ENCODE measurements at places on chromosomes 11 and 22.

GRCh38 chr11:61838501-61838900, 10.4 kb downstream of the FADS2 start:
- DNase-seq: no peak

DNA sequence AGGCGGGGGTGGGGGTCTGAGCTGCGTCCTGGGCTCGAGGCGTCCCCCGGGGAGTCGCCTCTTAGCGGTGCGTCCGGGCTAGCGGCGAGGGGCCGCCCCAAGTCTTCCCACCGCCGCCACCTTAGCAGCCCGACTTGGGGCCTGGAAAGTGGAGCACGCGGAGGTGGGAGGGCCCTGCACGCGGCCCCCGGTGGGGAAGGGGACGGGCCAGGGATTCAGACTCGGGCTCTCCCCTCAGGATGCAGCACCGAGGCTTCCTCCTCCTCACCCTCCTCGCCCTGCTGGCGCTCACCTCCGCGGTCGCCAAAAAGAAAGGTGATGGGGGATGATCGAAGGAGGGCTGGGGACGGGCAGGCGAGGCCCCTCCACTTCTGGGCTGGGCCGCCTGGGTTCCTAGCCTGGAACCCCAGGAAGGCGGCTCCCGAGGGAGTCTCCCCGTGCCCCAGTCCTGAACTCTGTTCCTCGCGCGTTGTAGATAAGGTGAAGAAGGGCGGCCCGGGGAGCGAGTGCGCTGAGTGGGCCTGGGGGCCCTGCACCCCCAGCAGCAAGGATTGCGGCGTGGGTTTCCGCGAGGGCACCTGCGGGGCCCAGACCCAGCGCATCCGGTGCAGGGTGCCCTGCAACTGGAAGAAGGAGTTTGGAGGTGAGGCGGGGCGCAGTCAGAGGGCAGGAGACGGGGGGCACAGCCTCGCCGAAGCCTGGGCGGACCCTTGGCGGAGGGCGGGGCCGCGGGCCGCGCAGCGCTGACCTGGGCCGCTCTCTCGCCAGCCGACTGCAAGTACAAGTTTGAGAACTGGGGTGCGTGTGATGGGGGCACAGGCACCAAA, 563 bp downstream of the MDK start:
- DNase-seq: no peak

DNA sequence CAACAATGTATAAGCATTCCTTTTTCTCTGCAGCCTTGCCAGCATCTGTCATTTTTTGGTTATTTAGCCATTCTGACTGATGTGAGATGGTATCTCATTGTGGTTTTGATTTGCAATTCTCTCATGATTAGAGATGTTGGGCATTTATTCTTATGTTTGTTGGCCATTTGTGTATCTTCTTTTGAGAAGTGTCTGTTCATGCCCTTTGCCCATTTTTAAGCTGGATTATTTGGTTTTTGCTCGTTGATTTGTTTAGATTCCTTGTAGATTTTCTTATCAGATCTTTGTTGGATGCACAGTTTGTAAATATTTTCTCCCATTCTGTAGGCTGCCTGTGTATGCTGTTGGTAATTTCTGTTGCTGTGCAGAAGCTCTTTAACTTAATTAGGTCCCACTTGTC, 259.6 kb upstream of the SESN3 start:
- no peak for DNase-seq

DNA sequence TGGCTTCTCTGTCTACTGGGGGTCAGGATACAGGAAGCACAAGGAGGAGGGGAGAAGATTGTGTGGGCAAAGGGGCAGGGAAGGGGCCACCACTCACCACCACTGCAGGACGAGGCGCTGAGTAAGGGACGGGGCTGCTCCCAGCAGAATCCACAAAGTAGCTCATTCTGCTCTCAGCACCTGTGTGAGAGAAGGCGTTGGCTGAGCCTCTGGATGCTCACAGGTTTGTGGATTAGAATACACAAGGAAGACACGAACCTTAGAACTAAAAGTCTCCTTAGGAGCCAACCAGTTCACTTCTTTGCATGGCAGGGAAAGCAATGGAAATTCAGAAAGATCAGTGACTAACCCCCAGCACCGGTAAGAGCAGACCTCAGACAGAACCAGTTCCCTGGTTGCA, 14.4 kb downstream of the ETS1 start:
- no peak for DNase-seq

GRCh38 chr11:69374946-69375310, 81.0 kb downstream of the MYEOV start:
- DNase-seq: no peak

- DNase-seq: peak; percentile 43
Measured at GRCh38 chr11:125874556-125875124, 12.8 kb upstream of the HYLS1 start.

- DNase-seq: no peak
Measured at GRCh38 chr11:100872951-100873740, 186.1 kb downstream of the ARHGAP42 start.

- DNase-seq: no peak
Measured at GRCh38 chr11:36060926-36061325, 117.1 kb downstream of the LDLRAD3 start.

GRCh38 chr11:61693922-61694601, 13.9 kb downstream of the DAGLA start:
- DNase-seq: no peak
